ENCODE measurements at places on chromosomes 12 and 14. TPM values are rescaled to one million over a fixed set of nuclear protein-coding genes. Genes with fewer than 3 reads are reported as not detected.
A peak's percentile ranks its signal among the peaks of the same experiment; 100 is the strongest.

GLI1 gene
- total RNA-seq: not detected

SERPINA9 gene
- not detected for total RNA-seq

CRIP1 gene
- 67.3 TPM for total RNA-seq

LEMD3 gene
- 17.5 TPM for total RNA-seq

ADIPOR2 gene
- total RNA-seq: 34.8 TPM

TBX3 gene
- not detected for total RNA-seq

DNA sequence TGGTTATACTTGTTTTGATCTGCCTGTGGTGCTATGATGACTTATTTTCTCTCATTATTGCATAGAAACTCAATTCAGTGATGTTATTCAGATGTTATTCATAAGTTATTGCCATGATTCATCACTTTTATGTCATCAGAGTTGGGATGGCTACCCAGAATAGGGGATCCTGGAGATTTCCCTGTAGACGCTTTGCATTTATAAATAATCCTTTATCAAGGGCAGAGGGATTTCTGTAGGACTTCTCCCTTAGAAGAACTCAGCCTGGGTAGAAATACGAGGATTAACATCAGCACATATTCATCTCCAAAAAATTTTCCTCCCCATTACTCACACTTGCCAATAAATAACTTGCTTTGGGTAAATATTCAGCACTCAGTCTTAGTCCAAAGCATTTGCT is 4.9 kb downstream of the GPRC5A start:
- peaks cover 29% of the 10 kb centered on the region for H3K4me1 ChIP-seq
- DNase-seq: no peak
- no peaks in the 10 kb centered on the region for H3K36me3 ChIP-seq
- no peak overlapping the region for H3K4me3 ChIP-seq

DNA sequence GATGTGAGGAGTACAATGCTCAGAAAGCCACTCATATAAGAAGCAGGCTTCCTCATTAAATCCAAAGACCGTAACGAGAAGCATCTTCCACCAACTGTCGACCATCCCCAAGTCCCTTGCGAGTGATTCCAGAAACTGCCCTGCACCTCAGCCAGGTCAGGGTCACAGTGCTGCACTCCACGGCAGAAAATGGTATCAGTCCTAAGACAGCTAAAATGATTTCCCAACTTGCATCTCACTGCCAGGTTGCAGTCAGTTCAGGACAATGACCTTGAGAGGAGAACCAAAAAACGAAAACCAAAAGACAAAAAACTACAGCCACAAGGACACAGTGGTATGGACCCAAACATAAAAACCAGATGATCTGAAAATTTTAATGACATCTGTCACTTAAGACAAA is 20.6 kb downstream of the SBNO1 start:
- H3K27ac ChIP-seq: no peak overlapping the region
- H3K4me3 ChIP-seq: no peak overlapping the region
- no peaks in the 10 kb centered on the region for H3K27me3 ChIP-seq

- H3K4me1 ChIP-seq: peaks cover 2% of the 10 kb centered on the region
- no peak overlapping the region for H3K4me3 ChIP-seq
- no peaks in the 10 kb centered on the region for H3K27me3 ChIP-seq
- peak overlapping the region; percentile 14 for H3K27ac ChIP-seq
These were observed 262.0 kb downstream of the MED13L start for GRCh38 chr12:116015525-116015924.

GRCh38 chr12:28378736-28379135 is 188.5 kb downstream of the CCDC91 start:
- no peak overlapping the region for H3K27ac ChIP-seq
- H3K4me1 ChIP-seq: no peaks in the 10 kb centered on the region
- no peak for DNase-seq
- H3K4me3 ChIP-seq: no peak overlapping the region
- H3K27me3 ChIP-seq: no peaks in the 10 kb centered on the region
- peaks cover 25% of the 10 kb centered on the region for H3K36me3 ChIP-seq

- H3K4me3 ChIP-seq: no peak overlapping the region
- no peaks in the 10 kb centered on the region for H3K4me1 ChIP-seq
- no peak for DNase-seq
These were observed 171.2 kb downstream of the TTC8 start for GRCh38 chr14:88995437-88996198.

GRCh38 chr14:95362138-95362494 is 42.4 kb upstream of the CLMN start:
- no peak overlapping the region for H3K4me3 ChIP-seq
- no peaks in the 10 kb centered on the region for H3K36me3 ChIP-seq
- no peaks in the 10 kb centered on the region for H3K4me1 ChIP-seq
- no peak overlapping the region for H3K27ac ChIP-seq
- no peak for DNase-seq
- H3K27me3 ChIP-seq: peaks cover 35% of the 10 kb centered on the region

GRCh38 chr12:115461401-115461800 is 777.4 kb upstream of the TBX3 start:
- no peak overlapping the region for H3K4me3 ChIP-seq
- H3K36me3 ChIP-seq: no peaks in the 10 kb centered on the region
- no peak for DNase-seq
- no peaks in the 10 kb centered on the region for H3K27me3 ChIP-seq
- H3K27ac ChIP-seq: no peak overlapping the region

- no peaks in the 10 kb centered on the region for H3K4me1 ChIP-seq
- H3K36me3 ChIP-seq: no peaks in the 10 kb centered on the region
- H3K27ac ChIP-seq: no peak overlapping the region
These were observed 37.5 kb downstream of the EMP1 start for GRCh38 chr12:13233830-13234641.

GRCh38 chr14:24880689-24881088 is 169.3 kb downstream of the STXBP6 start:
- no peak overlapping the region for H3K27ac ChIP-seq
- H3K4me1 ChIP-seq: no peaks in the 10 kb centered on the region
- H3K4me3 ChIP-seq: no peak overlapping the region
- peaks cover 4% of the 10 kb centered on the region for H3K27me3 ChIP-seq
- no peaks in the 10 kb centered on the region for H3K36me3 ChIP-seq

DNA sequence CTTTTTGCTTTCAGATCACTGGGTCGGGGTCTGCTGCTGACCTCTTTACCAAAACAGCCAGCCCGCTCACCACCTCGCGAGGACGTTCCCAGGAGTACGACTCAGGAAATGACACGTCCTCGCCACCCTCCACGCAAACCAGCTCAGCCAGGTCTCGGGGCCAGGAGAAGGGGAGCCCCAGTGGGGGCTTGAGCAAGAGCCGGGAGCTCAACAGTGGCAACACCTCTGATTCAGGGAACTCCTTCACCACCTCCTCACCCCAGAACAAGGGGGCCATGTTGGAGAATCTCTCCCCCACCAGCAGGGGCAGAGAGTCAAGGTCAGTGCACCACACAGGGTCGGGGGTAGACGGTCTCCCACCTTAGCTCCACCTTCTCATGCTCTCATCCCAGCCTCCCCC is 33.4 kb upstream of the HSPB8 start:
- no peaks in the 10 kb centered on the region for H3K4me1 ChIP-seq
- H3K27ac ChIP-seq: no peak overlapping the region
- H3K36me3 ChIP-seq: no peaks in the 10 kb centered on the region
- H3K4me3 ChIP-seq: no peak overlapping the region
- H3K27me3 ChIP-seq: peaks cover 23% of the 10 kb centered on the region
- no peak for DNase-seq

DNA sequence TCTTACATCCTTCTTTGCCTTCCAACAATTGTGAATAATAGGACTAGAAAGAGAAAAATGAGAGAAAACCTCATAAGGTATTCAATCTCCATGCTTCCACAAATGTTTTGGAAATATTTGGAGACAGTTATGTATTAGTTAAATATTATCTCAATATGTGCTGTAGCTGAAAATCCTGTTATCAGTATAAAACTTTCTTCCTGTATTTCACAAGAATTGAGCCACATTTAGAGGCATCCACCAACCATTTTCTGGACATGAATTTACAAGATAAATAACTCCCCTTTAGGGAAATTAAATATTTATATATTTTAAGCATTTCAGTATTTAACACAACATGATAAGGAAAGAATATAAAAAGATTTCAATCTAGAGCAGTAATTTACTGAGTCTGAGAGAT is 200.3 kb downstream of the GPHN start:
- H3K36me3 ChIP-seq: peaks cover 11% of the 10 kb centered on the region
- H3K27ac ChIP-seq: no peak overlapping the region
- DNase-seq: no peak
- H3K4me1 ChIP-seq: no peaks in the 10 kb centered on the region
- no peaks in the 10 kb centered on the region for H3K27me3 ChIP-seq

GRCh38 chr12:6765048-6765633 is 1.0 kb upstream of the PTMS start:
- H3K27me3 ChIP-seq: peaks cover 34% of the 10 kb centered on the region
- no peak for DNase-seq
- H3K4me1 ChIP-seq: peaks cover 28% of the 10 kb centered on the region
- H3K27ac ChIP-seq: no peak overlapping the region
- no peaks in the 10 kb centered on the region for H3K36me3 ChIP-seq
- H3K4me3 ChIP-seq: peak overlapping the region; percentile 63

- no peak overlapping the region for H3K27ac ChIP-seq
- H3K36me3 ChIP-seq: no peaks in the 10 kb centered on the region
- no peak overlapping the region for H3K4me3 ChIP-seq
- H3K4me1 ChIP-seq: no peaks in the 10 kb centered on the region
- H3K27me3 ChIP-seq: no peaks in the 10 kb centered on the region
- no peak for DNase-seq
These were observed 80.6 kb upstream of the GTF2A1 start for GRCh38 chr14:81301371-81301770.

DNA sequence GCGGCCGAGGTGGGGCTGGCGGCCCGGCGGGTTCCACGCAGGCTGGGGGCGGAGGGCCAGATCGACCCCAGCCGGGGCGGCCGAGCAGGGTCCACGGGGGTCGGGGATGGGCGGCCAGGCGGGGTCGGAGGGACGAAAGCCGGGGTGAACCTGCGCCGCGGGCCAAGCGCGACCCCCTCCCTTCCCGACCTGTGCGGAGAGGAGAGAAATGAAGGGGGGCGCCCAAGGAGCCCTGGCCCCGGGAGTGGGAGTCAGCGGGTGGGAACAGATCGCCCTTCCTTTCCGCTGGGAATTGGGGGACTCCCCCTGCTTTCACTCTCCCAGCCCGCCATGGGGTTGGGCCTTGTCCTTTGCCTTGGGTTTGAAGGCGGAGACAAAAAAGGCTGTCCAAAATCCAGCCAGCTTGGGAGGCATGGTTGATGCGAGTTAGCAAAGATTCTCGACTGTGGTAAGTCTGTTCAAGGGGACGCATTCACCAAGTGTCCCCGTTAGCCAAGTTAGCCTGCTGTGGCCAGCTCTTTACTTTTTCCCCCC is 559 bp upstream of the CKAP4 start:
- DNase-seq: peak; percentile 32
- H3K4me1 ChIP-seq: peaks cover 23% of the 10 kb centered on the region
- H3K27me3 ChIP-seq: no peaks in the 10 kb centered on the region
- H3K4me3 ChIP-seq: peak overlapping the region; percentile 70

DNA sequence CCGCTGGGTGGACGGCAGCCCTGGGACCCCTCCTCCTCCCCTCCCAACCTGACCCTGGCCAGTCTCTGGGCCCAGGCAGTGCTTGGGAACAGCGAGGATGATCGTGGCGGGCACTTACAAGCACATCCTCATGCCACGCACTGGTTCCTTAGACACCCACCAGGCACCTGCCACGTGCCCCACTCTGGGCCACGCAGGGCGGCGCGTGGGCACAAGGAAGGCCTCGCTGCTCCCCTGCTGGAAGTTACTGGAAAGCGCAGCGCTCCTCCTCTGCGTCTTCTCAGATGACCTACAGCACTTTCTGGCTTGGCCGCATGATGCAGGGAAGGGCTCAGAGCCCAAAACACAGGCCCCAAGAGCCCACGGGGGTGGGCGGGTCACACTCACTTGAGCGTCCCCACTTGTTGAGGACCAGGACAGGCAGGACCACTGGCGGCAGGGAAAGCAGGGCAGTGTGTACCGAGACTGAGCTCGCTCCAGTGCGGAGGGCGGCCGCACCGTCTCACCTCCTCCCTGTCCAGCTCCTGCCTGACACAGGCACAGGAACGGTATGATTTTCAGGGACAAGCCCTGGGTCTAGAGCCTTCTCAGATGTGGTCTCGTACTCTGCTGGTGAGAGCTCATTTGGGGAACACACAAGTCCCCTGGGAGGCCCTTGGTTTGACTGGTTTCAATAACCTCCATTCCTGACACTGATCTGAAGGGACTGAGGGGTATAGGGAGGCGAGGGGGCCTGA is 128.3 kb upstream of the EVL start:
- no peaks in the 10 kb centered on the region for H3K27me3 ChIP-seq
- no peak overlapping the region for H3K27ac ChIP-seq
- no peaks in the 10 kb centered on the region for H3K4me1 ChIP-seq
- no peak for DNase-seq

DNA sequence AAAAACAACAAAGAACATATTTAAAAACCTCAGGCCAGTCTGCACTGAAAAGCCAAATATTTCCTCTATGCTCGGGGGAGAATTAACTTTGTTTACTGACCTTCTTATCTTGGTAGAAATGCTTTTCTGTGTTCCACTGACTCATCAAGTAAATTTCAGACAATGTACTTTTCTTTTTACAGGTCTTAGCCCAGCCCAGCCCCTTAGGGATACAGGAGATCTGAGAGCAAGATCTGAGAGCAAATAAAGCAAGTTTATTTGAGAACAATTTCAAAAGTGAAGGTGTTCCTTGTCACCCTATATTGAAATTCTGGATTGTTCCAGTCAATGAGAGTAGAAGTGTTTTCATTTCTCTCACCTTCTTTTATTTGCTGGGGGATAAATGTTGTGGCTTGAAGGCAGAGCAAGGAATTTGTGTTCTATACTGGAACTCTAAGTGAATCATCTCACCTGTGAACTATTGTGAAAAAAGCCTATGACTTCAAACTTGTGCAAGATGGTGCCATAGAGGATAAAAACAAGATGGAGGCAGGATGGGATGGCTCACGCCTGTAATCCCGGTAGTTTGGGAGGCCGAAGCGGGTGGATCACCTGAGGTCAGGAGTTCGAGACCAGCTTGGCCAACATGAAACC is 7.9 kb upstream of the GPRC5A start:
- no peak overlapping the region for H3K4me3 ChIP-seq
- peaks cover 8% of the 10 kb centered on the region for H3K4me1 ChIP-seq
- no peak overlapping the region for H3K27ac ChIP-seq
- H3K36me3 ChIP-seq: no peaks in the 10 kb centered on the region
- no peak for DNase-seq

- no peak overlapping the region for H3K27ac ChIP-seq
- no peaks in the 10 kb centered on the region for H3K4me1 ChIP-seq
- peaks cover 2% of the 10 kb centered on the region for H3K36me3 ChIP-seq
- H3K27me3 ChIP-seq: peaks cover 30% of the 10 kb centered on the region
These were observed 82.8 kb downstream of the TNFAIP2 start for GRCh38 chr14:103206023-103206481.

- H3K4me3 ChIP-seq: no peak overlapping the region
- no peak for DNase-seq
- no peaks in the 10 kb centered on the region for H3K4me1 ChIP-seq
- H3K27ac ChIP-seq: no peak overlapping the region
- no peaks in the 10 kb centered on the region for H3K36me3 ChIP-seq
- H3K27me3 ChIP-seq: no peaks in the 10 kb centered on the region
These were observed 96.2 kb downstream of the SEC23A start for GRCh38 chr14:39006721-39007410.

- H3K4me3 ChIP-seq: no peak overlapping the region
- H3K4me1 ChIP-seq: no peaks in the 10 kb centered on the region
- H3K36me3 ChIP-seq: no peaks in the 10 kb centered on the region
These were observed 375.1 kb downstream of the BMP4 start for GRCh38 chr14:53581504-53581903.
